ENCODE measurements at places on chromosomes 1 and 21.

- no peak for DNase-seq
Observed at GRCh38 chr1:245036102-245036501, 118.7 kb upstream of the KIF26B start.

DNA sequence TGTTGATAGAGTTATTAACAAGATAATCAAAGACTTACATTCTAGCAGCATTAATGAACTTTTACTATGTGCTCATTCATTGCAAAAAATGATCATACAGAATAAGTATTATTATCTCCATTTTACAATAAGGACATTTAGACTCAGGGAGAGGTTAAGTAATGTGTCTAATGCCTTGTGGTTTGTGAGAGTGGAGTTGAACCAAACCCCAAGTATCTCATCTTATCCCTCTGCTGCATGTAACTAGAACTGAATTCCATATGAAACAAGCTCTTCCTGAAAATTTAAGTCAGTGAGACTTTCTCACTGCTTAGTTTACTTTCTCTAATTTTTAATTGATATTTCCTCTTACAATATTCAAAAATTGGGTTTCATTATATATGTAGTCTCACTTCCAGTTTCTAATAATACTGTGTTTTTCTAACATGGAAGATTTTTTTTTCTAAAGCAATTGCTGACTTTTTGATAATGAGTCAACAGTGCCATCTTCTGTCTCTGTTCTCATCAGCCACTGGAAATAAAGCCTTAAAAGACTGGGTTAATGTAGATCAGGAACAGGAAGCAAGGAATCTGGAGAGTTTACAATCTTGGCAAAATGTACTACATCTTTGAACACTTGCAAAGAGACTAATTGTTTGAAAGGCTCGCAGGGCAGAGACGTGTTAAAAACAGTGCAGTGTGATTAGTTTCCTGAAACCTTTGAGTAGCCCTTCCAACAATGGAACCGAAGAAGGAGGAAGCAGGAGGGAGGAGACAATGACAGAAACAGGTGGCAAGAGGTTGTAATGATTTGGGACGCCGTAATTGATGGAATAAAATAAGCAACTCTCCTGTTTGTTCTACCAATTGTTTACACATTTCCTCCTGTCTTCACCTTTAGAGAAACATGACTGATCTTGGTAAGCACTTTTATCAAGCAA lies 567.6 kb downstream of the MRPL39 start:
- DNase-seq, result peak; percentile 11

DNA sequence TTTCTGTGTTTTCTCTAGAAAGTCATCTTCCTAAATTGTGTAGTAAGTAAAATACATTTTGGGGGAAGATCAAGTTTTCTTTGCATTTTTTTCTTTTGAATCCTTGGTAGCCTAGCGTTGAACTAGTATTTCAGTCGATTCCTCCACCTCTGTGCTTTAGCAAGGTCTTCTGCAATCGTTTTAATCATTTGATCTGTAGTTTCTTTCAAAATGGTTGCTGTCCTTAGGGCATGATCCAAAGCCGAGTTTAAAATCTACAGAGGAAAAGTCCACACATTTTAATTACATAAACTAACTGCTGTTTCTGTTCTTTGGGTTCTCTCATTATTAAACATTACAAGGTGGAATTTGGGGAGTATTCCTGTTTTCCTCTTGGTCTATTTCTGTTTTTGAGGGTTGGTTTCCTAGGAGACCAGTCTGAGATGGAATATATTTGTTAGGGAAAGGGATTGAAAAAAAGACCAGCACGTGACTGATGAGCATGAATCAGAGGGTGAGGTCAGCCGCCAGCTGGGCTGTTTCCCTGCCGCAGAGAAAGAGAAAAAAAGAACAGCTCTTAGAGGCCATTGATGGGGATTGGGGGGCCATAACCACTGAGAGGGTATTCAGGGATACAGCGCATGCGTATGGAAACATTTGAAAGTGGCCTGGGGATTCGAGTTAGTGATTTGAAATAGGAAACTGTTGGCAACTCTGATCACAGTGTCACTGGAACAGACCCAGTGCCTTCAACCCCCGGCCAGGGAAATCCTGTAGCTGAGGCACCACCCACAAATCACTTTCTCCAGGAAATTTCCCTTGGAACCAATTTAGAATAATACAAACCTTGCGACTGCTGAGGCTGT lies 40.6 kb downstream of the AKNAD1 start:
- DNase-seq, result peak; percentile 85

DNA sequence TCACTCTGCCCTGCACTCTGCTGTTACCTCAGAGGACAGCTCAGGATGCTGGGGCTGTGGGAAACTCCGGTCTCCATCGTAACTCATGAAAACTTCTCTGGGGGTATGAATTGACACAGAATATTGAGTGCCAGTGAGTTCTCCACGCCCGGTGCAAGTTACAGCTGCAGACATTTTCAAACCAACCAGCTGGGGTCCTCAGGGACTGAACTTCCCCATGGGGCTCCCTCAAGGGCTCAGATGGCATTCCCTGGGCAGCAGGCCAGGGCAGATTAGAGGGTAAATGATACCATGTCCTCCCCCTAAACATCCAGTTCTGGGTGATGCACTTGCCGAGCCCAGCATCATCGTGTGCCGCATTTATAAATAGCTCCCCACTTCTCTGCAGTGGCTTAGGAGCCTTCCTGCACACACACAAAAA lies 27.8 kb upstream of the CCSAP start:
- peak; percentile 55 for DNase-seq

DNA sequence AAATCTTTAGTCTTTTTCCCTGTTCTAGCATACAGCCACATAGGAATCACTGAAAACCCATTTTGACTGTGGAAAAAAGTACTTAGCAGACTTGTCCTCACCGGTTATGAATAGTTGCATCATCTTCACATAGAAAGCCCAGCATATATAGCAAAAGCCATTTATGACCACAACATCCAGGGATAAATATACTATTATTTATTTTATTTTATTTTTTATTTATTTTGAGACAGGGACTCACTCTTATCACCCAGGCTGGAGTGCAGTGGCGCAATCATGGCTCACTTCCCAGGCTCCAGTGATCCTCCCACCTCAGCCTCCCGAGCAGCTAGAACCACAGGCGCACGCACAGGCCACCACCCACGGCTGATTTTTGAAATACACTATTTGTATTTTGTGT lies 175.3 kb downstream of the GALNT2 start:
- no peak for DNase-seq

All from cerebellar cortex (tissue), 1 donor.